Activated CD4-positive, alpha-beta T cell treated with anti-CD3 and anti-CD28 coated beads, Interleukin-2, amount 10 ng/mL, durations not matched to agents 24 days and 14 days (primary cell): ENCODE measurements at places on chromosomes 5 and 9. TPM values are rescaled to one million over a fixed set of nuclear protein-coding genes. Genes with fewer than 3 reads are reported as not detected.

Gene TLX3
- not detected in 2 replicates for total RNA-seq

Gene PCDHA7
- not detected in 2 replicates for total RNA-seq

Gene LMNB1
- total RNA-seq = 223 and 225 TPM in 2 replicates

Gene FCN1
- not detected in 2 replicates for total RNA-seq

Gene ASPN
- not detected in 2 replicates for total RNA-seq

Gene F2R
- total RNA-seq = 2.3 and 2.9 TPM in 2 replicates

Gene ALDH1A1
- total RNA-seq = not detected in 2 replicates

Gene PRLR
- not detected in 2 replicates for total RNA-seq

Gene ZDHHC11B
- not detected in 2 replicates for total RNA-seq
